HFFc6 (cell line): ENCODE measurements at places on chromosomes 3 and 15.

DNA sequence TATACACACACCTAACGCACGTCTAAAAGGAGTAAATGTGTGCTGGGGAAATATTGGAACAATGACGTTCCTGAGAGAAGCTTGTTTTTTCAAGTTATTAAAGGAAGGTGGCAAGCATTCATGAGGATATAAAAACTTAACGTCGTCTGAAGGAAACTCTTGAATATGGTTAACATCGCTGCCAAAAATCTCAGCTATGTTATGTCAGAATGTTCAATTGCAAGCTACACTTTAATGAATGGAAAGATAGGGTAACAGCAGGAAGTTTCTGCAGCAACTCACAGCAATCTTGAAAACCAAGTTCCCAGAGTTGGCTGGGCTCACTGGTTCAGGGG is 54.3 kb upstream of the MEF2A start:
- no peak for DNase-seq

DNA sequence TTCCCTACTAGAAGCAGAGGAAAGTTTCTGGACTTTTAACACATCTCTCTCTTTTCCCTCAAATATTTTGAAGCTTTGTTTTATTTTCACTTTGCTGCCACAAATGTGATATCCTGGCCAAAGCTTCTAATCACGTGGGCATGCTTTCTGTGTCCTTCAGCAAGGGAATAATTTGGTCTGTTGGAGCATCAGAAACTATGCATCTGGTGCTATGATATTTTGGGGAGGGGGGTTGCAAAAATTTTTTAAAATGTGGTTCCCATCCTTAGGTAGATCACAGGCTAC is 254.2 kb downstream of the GAP43 start:
- DNase-seq: no peak

DNA sequence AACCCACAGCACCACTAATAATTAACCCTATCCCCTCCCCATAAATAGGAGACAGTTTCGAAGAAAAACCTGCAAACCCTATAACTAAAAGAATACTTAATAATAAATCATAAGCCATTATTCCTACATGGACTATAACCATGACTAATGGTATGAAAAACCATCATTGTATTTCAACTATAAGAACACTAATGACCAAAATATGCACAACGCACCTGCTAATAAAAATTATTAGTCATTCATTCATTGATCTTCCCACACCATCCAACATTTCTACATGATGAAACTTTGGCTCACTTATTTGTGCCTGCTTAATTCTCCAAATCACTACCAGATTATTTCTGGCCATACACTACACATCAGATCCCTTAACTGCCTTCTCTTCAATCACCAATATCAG is 16.6 kb downstream of the AQP9 start:
- DNase-seq: no peak

DNA sequence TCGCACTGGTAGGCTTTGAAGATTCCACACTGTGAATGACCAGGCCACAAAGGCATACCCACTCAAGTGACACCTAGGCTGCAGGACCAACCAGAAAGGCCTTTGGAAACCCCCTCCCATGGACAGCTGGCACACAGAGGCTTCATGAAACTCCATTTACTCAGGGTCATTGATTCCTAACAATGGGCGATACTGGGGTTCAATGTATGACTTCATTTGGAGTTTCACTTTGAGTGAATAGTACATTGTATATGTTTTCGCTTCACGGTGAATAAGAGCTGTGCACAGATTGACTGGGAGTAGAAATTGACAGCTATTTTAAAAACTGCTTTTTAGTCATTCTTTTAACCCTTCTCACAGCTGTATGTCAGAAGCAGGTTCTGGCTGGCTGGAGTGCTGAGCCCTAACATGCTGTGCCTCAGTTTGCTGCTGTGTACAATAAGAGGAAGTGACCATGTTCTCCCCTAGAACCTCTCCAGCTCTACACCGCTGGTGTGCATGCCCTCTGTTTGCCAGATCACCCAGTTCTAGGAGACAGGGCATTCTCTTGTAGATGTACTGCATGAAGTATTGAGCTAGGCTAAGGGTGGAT is 15.4 kb upstream of the CX3CR1 start:
- DNase-seq: no peak

GRCh38 chr3:52030714-52031310 is 25.6 kb downstream of the DUSP7 start:
- DNase-seq: no peak

DNA sequence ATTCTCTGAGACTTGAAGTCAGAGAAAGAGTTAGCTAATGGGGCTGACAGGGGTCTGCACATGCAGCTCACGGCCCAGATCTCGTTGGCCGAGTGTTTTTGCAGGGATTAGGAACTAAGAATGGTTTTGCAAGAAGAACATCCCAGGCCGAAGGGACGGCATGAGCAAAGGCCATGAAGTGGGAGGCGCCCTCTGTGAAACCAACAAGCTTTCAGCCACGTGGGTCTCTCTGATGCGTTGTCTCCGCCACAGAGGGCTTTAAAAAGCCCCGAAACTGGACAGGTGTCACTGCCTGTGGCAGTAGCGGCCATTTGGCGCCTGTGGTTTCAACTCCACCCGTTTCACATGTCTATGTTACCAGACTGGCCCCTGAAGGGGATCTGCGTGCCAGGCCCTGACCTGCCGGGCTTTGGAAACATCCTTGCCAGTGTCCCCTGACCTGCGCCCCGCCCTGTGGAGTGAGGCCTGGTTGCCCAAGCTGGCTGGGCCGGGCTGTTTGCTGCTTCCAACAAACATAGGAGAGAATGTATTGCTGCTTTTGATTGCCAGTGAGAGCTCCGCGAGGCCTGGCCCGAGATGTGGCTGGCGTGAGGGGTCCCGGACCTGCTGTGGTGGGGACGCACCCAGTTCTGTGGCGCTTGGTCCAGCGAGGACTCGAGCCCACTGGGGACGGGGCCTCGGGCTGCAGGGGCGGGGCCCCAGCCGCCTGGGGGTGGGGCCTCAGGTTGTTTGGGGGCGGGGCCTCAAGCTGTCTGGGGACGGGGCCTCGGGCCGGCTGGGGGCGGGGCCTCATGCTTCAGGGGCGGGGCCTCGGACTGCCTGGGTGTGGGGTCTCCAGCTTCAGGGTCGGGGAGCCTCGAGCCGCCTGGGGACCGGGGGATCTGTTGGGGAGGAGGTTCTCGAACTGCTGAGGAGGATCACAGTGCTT is 30.4 kb downstream of the GOLGA6L2 start:
- no peak for DNase-seq

DNA sequence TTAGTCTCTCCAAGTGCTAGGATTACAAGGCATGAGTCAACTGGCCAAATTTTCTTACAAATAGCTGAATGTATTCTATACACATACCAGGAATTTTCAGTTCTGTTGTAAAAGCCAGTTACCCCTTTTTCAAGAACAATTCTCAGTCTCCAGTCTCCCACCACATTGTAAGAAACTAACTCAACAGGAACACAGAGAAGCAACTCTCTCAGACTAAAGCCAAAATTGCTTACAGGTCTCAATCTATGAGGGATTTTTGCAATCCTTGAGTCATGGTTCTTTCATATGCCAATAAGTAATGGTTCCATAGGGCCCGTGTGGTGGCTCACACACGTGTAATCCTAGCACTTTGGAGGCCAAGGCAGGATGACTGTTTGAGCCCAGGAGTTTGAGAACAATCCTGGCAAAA is 8.5 kb downstream of the IP6K2 start:
- peak; percentile 45 for DNase-seq

- DNase-seq: no peak
These were observed 429.4 kb upstream of the PROK2 start for GRCh38 chr3:72214066-72214951.

DNA sequence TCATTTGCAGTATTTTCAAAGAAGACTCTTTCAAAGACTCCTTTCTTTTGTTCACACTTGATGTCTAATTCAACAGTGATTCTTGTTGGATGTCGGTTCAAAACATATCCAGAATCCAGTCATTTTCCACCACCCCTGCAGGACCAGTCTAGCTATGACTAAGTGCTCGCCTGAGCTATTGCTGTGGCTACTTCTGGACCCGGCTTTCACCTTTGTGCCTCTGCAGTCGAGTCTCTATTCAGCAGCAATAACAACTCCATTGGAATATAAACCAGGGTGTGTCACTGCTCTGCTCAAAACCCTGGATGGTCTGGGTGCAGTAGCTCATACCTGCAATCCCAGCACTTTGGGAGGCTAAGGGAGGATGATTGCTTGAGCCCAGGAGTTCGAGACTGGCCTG is 55.0 kb downstream of the PRICKLE2 start:
- no peak for DNase-seq

GRCh38 chr15:64456634-64457108 is 3.7 kb upstream of the ZNF609 start:
- no peak for DNase-seq

- DNase-seq: peak; percentile 37
These were observed 371.7 kb upstream of the GBE1 start for GRCh38 chr3:82133070-82133606.

GRCh38 chr3:16801223-16801622 is 83.5 kb upstream of the PLCL2 start:
- no peak for DNase-seq

DNA sequence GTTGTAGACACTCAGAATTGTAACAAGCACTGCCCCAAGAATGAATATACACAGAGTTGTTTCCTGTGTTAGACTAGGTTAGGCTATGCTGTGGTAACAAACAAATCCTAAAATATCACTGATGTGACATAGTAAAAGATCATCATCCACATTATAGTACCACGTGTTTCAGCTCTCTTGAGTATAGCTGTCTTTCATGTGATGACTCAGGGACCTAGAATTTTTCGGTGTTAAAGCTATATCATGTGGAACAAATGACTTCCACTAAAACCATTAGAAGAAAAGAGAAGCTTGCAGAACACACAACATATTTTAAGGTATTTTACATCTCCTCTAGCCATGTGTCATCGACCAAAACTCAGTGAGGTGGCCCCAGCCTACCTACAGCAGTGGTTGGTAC is 307.9 kb upstream of the RBMS3 start:
- peak; percentile 1 for DNase-seq
